Suppressor macrophage treated with lipopolysaccharide for 1 hour (primary cell): ENCODE measurements at places on chromosomes 1 and 21.

DNA sequence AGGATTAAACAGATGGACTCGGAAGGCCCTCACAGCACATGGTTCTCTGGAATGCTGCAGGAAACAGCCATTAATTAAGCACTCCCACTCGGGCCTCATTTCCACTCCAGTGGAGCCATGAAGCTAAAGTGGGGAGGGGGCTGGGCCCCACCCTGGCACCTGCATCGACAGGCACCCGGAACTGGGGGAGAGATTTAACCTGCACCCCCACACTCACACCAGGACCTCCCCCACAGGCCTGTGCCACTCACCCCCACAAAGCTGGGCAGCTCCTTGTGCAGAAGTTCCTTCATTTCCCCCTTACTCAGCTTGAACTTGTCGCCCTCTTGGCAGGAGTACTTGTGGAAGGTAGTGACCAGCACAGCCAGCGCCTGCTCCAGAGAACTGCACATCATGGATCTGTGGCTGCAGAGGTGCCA lies 2.2 kb downstream of the S100A2 start:
- peak; percentile 41 for DNase-seq

- peak; percentile 35 for DNase-seq
These were observed 160.2 kb downstream of the DENND1B start for GRCh38 chr1:197614916-197615692.

- peak; percentile 33 for DNase-seq
These were observed 402 bp downstream of the C21orf58 start for GRCh38 chr21:46323227-46323709.

DNA sequence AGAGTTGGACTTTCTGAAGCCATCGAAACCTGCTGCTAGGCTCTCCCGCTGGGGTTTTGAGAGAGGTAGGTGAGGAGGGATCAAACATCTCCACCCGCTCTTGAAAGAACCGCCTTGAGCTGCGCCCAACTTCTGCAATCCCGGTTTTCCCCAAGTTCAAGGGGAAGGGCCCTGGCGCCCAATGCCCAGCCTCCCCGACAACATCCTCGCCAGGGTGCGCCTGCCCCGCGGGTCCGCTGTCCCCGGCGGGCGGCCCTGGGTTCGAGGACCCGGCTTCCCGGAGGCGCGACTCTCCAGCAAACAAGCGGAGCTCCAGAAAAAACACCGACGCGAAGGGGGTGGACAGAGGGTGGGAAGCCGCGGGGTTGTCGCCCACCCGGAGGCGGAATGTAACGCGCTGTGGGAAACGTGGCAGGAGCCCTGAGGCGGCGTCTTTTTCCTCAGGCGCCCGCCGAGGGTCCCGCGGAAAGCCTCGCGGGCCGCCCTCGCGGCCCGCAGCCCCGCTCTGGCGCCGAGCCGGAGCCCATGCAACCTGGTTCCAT lies 607 bp downstream of the BTG3 start:
- DNase-seq: peak; percentile 93

DNA sequence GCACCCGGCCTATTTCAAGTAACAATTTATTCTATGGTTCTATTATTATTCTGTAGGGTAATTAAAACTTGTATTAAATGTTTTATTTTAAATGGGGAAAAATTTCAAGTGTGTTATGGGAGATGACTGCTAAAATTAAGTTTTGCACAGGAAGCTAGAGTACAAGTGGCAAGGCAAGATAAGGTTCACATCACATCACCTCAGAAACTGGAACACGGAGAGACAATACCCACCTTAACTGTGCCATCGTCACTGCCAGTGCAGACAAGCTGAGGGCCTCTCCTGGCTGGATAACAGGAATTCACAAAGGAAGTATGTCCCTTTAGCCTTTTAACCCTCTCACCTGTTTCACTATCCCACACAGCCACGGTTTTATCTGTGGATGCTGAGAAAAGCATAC lies 7.6 kb downstream of the SNRNP40 start:
- no peak for DNase-seq

- peak; percentile 62 for DNase-seq
These were observed 7.5 kb upstream of the ZNF648 start for GRCh38 chr1:182069028-182069466.

GRCh38 chr21:46325073-46325912 lies 1.3 kb downstream of the PCNT start:
- peak; percentile 28 for DNase-seq

- DNase-seq: no peak
These were observed 79.2 kb downstream of the AJAP1 start for GRCh38 chr1:4733446-4734177.

GRCh38 chr1:245183429-245183828 lies 28.6 kb downstream of the KIF26B start:
- no peak for DNase-seq

GRCh38 chr1:238139713-238140112 lies 249.0 kb upstream of the ZP4 start:
- no peak for DNase-seq

DNA sequence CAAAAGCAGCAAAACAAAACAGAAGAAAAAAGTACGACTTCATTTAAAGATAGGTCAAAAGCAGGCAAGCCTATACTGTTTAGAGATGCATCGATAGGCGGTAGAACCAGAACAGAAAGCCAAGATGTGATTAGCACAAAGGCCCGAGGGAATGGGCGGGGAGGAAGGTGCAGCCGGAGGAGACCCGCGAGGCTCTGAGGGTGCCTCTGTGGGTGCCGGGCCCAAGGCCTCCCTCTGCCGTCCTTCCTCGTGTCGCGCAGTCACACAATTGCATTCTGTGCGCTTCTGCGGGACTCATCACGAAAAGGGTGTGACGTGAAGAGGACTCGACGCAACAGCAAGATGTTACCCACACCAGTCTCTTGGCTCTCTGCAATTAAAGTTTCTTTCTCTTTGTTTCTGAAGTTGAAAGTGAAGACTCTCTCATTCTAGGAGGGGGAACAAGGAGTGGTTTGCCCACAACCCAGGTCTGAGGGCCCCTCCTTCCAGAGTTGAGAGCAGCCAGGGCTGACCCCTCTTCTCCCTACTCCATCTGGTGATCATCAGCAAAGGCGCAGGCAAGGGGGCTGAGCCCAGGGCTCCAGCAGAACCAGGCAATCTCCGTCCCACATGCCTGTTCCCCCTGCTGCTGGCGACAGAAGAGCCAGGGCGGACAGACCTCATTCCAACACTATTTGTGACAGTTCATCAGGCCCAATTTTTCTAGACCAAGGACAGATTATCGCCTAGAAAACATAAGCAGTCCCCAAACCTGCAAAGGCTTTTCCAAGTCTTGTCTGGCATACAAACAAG lies 41.0 kb downstream of the NPHP4 start:
- no peak for DNase-seq

GRCh38 chr1:173355281-173356031 lies 121.7 kb upstream of the PRDX6 start:
- no peak for DNase-seq

- DNase-seq: no peak
These were observed 55.6 kb downstream of the TRAF5 start for GRCh38 chr1:211382182-211382713.

- no peak for DNase-seq
These were observed 12.9 kb upstream of the TMEM125 start for GRCh38 chr1:43256675-43257570.

GRCh38 chr1:82752046-82752445 lies 951.3 kb downstream of the ADGRL2 start:
- no peak for DNase-seq

DNA sequence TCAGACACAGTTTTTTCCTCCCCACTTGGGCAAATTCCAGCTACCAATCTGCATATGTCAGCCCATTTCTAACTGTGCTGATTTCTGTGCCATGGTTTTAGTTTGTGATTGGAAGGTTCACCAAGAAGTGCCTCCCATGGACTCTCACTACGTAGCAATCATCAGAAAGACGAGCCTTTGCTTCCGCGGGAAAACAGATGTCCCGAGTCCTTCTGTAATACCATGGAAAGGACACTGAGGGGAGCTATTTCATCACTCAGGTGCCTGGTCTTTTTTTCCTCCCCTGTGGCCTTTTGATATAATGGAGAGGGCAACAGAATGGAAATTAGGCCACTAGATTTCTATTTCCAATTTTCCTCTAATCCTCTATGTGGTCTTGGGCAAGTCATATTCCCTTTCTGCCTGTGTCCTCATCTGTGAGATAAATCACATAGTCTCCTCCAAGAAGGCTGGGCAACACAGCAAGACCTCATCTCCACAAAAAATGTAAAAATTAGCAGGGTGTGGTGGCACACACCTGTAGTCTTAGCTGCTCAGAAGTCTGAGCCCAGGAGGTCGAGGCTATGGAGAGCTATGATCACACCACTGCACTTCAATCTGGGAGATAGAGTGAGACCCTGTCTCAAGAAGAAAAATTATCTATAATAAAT lies 24.8 kb downstream of the LEMD1 start:
- peak; percentile 61 for DNase-seq

GRCh38 chr21:19261731-19262376 lies 858.3 kb upstream of the TMPRSS15 start:
- no peak for DNase-seq

GRCh38 chr1:109116286-109116685 lies 2.4 kb downstream of the ELAPOR1 start:
- no peak for DNase-seq

DNA sequence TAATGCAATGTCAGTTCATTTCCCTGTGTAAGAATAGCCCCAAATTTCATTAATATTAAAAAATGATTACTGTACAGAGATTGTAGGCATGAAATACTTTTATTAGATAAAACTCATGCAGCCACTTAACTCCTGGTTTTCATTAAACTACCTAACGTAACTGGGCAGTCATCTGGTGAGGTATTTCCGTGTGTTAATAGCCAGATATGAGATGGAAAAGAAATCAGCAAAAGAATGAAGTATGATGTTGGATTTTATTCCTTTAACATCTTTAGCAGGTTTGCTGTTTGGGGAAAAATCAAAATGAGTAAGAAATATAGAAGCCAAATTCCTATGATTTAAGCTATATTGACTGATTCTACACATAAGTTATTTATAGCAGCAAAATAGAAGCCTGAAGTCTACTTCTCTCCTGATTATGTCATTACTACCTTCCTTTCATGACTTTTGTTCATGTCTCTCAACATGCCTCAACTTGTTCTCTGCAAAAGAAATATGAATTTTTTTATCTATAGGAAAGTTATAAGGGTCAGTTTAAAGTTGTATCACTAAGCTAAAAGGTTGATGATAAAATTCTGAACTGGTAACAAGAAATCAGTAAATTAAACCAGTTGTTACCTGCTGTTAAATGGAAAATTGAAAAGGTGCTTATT lies 42.6 kb downstream of the CCDC18 start:
- DNase-seq: no peak

GRCh38 chr1:43292216-43292615 lies 6.8 kb upstream of the C1orf210 start:
- DNase-seq: no peak

GRCh38 chr1:232978091-232978634 lies 27.8 kb downstream of the NTPCR start:
- no peak for DNase-seq

DNA sequence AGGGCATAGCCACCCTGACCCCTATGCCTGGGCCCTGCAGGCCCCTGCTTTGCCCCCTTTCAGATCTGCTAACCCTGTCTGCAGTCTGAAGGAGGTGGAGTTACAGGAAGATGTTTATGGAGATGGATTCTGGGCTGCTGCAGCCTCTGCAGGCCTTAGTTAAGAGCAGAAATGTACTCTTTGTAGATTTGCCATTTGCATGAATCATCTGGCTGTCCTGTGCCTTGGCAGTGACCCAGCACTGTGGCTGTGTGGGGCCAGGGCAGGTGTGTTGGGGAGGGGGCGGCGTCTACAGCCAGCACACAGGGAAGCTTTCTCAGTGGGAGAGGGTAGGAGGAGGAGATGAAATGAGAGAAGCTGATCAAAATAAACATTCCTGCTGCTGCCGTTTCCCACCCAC lies 867.3 kb downstream of the PLA2G4A start:
- no peak for DNase-seq

- DNase-seq: peak; percentile 97
These were observed 5.1 kb downstream of the ZC3H12A start for GRCh38 chr1:37479255-37480124.

DNA sequence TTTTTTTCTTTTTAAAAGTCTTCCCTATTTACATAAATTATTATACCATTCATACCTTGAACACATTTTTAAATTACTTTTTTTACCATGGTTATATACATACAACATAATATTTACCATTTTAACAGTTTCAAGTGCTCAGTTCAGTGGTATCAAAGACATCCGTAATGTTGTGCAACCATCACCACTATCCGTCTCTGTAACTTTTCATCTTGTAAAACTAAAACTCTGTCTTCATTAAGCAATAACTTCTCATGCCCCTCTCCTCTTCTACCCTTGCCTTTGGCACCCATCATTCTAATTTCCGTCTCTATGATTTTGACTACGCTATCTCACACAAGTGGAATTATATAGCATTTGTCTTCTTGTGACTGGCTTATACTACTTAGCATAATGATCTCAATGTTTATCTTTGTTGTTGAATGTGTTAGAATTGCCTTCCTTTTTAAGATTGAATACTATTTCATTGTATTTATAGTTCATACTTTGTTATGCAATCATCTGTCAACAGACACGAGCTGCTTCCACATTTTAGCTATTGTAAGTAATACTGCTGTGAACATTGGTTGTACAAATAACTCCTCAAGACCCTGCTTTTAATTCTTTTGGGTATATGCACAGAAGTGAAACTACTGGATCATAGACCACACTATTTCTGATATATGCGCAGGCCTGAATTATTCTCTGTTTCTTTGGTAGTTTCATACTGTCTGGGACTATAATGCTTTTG lies 689.5 kb upstream of the NCAM2 start:
- DNase-seq: peak; percentile 38

GRCh38 chr1:6922096-6922931 lies 137.1 kb downstream of the CAMTA1 start:
- no peak for DNase-seq

DNA sequence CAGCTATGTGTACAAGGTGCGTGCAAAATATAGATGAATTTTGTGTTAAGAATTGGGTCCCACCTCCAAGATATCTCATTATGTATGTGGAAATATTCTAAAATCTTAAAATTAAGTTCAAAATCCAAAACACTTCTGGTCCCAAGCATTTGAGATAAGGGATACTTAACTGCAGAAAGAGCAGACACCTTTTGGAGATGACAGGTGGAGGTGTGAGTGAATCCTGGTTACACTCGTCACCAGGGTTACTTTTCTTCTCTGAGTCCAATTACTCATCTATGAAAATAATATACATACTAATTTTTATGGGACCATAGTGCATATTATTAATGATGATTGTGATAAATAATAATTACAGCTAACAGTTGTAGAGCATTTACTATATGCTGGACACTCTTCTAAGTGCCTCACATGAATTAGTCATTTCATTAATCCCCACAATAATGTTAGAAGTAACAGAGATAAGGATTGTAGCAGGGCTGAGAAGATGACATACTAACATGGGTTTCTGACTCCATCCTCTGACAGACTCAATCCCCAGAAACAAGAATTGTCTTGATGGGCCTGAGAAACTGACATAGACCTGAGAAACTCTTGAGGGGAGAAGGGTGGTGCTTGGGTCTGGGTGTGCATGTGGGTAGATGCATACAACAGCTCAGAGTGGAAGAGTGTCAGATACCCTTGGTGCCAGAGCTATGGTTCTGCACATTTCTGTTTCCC lies 8.3 kb upstream of the FASLG start:
- no peak for DNase-seq
